ENCODE measurements at places on chromosomes 13 and 19. TPM values are rescaled to one million over a fixed set of nuclear protein-coding genes. Genes with fewer than 3 reads are reported as not detected.

DNA sequence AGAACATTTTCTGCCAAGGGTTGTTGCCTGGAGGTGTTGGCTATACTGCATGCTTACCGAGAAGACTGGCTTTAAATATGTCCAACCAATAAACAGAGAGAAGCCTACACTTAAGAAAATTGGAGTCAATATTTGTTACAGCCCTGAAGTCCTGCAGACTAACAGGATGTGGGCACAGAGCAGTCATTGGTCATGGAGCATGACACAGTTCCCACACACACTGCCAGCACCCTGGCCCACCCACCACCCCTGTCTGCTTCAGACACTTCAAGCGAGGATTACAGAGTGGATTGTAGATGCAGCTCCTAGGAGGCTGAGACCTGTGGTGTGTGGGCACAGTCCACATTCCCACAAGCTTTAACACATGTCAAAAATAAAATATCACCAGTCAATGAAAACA is 21.0 kb upstream of the SERP2 start:
- H3K4me1 ChIP-seq, result peaks cover 4% of the 10 kb centered on the region
- no peak for DNase-seq
- H3K27me3 ChIP-seq, result peaks cover 29% of the 10 kb centered on the region
- H3K27ac ChIP-seq, result no peak overlapping the region

DNA sequence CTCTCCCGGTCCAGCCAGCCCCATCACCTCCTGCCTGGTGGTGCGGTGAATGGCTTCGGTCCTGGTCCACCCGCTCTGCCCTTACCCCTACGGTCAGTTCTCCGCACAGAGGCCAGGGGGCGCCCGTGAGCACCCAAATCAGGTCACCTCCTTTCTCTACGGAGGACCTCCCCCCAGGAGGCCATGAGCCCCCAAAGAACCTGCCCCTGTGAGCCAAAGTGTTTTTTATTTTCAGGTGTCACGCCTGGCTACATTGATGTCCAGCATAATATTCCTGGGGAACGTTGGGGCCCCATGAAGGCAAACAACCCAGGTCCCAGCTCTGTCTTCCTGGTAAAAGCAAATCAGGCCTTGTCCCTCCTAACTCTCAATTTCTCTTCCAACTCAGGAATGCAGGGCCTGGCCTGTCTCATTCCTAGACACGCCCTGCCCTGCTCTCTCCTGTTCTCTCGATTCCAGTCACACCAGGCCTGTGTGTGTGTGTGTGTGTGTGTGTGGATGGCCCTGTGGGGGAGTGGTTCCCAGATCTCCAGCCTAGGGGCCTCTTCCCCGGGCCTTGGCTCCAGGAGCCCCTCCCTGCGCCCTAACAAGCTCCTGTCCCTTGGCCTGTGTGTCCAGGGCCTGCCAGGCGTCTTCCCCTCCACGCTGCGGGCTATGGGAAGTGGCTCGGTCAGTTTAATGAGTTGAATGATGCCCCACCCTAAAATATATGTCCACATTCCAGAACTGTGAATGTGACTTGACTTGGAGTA is 9.7 kb upstream of the GIPC1 start:
- no peaks in the 10 kb centered on the region for H3K36me3 ChIP-seq
- peak; percentile 63 for DNase-seq
- H3K4me3 ChIP-seq, result peak overlapping the region; percentile 77
- H3K27me3 ChIP-seq, result no peaks in the 10 kb centered on the region

GRCh38 chr13:27472441-27472840 is 22.1 kb upstream of the MTIF3 start:
- no peak for DNase-seq
- H3K27me3 ChIP-seq, result no peaks in the 10 kb centered on the region
- peaks cover 6% of the 10 kb centered on the region for H3K4me1 ChIP-seq
- no peak overlapping the region for H3K4me3 ChIP-seq
- H3K36me3 ChIP-seq, result no peaks in the 10 kb centered on the region
- no peak overlapping the region for H3K27ac ChIP-seq

DNA sequence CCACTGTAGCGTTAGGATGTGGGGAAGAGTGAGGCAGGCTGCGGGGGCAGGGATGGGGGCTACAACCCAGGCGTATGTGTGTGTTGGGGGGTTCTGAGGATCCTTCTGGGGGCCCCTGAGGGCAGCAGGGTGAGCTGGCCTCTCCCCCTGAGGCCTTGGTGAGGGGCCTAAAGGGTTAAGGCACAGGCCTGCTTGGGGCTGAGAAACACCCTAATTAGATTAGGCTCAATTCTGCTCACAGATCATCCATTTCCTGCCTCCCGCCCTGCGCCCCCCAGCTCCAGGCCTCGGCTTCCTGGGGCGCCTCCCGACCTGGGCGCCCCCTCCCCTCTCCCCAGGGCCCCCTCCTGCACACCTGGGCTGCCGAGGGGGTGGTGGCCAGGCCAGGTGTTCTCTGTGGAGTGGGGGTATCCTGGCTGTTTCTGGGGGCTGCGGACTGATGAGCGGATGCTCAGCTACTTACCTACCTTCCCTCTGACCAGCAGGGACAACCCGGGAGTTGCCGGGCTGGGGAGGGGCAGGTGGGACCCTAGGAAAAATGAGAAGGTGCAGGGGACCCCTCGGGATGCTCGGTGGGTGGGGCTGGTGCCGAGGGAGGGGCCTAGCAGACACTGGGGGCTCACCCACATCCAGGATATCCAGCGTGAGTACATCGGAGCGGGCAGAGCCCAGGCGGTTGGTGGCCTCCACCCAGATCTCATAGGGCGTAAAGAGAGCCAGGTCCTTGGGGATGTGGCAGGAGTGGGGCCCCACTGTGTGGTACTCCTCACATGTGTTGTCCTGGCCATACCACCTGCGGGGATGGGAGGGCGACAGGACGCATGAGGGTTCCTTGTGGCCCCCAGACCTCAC is 8.6 kb downstream of the CRLF1 start:
- peaks cover 40% of the 10 kb centered on the region for H3K27me3 ChIP-seq
- no peak for DNase-seq
- H3K4me1 ChIP-seq, result peaks cover 8% of the 10 kb centered on the region
- H3K36me3 ChIP-seq, result peaks cover 2% of the 10 kb centered on the region
- H3K27ac ChIP-seq, result no peak overlapping the region
- H3K4me3 ChIP-seq, result no peak overlapping the region

GRCh38 chr13:50094615-50095293 is 79.5 kb downstream of the KCNRG start:
- peaks cover 2% of the 10 kb centered on the region for H3K4me1 ChIP-seq
- H3K27ac ChIP-seq, result no peak overlapping the region
- DNase-seq, result no peak
- H3K4me3 ChIP-seq, result no peak overlapping the region

GRCh38 chr13:40181203-40181845 is 485.1 kb downstream of the FOXO1 start:
- H3K27ac ChIP-seq, result no peak overlapping the region
- H3K36me3 ChIP-seq, result no peaks in the 10 kb centered on the region
- peaks cover 30% of the 10 kb centered on the region for H3K4me1 ChIP-seq
- H3K4me3 ChIP-seq, result no peak overlapping the region
- DNase-seq, result no peak

GRCh38 chr19:2867025-2867991 is at the start of gene ZNF556:
Gene ZNF556, plus strand, starts transcription at chr19:2867335. Its CDS starts 87 bp downstream, at chr19:2867422.
- peaks cover 5% of the 10 kb centered on the region for H3K4me1 ChIP-seq
- H3K27ac ChIP-seq, result no peak within 1 kb of the TSS
- no peak within 1 kb of the TSS for H3K4me3 ChIP-seq
- no peak for DNase-seq

The MBD3L2 gene
- total RNA-seq, result not detected

The PSG5 gene
- total RNA-seq, result not detected
